ENCODE measurements at places on chromosomes 5 and 9. TPM values are rescaled to one million over a fixed set of nuclear protein-coding genes. Genes with fewer than 3 reads are reported as not detected.
A peak's percentile ranks its signal among the peaks of the same experiment; 100 is the strongest.

MIGA2 gene
- 28.0 TPM for total RNA-seq

DNA sequence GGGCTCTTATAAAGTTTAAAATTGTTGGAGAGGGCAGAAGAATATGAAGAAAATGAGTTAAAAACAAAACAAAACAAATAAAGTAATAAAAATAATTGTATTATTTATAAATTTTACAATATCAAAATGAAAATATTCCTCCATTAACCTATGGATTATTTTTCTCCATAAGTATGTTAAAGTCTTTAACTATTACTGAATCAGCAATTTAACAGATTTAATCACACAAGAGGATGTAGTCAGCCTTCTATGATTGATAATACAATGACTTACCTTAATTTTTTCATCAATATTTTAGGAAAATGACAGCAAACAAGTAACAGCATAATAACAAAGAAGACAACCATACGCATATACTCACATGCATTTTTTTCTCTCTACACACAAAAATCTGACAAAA lies 1195.3 kb upstream of the NUDT12 start:
- DNase-seq, result no peak

GNA14 gene
- total RNA-seq, result not detected

DNA sequence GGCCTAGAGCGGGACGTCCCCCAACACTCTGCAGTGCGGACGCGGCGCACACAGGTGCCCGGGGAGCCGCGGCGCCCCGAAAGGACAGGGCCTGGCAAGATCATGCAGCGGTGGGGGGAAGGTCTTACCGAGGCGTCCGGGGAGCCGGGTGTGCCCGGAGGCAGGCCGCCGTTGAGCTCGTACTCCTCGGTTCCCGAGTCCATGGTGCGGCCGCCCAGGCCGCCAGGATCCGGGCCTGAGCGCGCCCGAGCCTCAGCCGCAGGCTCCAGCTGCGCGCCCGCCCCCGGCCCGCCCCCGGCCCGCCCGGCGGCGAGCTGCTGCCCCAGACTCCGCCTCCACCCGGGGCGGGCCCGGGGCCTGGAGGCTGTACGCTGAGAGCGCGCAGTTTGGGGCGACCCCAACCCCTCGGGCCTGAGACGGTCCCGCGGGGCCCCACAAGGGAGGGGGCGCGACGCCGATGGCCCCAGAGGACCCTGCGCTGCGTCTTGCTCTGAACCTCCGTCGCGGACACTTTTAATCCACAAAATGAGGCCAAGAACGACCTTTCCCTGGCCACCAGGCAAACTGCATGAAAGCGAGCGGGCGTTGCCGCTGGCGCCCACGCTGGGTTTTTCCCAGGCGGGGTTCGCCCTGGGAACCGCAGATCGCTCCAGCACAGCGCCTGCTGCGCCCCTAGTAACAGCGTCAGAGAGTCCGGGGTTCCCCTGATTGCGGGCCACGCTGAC lies at the start of gene NINJ1:
Gene NINJ1 (minus strand): TSS at position 237 of the 725 bp plus-strand sequence. CDS start 34 bp downstream, at position 203.
- peak; percentile 13 for DNase-seq

DNA sequence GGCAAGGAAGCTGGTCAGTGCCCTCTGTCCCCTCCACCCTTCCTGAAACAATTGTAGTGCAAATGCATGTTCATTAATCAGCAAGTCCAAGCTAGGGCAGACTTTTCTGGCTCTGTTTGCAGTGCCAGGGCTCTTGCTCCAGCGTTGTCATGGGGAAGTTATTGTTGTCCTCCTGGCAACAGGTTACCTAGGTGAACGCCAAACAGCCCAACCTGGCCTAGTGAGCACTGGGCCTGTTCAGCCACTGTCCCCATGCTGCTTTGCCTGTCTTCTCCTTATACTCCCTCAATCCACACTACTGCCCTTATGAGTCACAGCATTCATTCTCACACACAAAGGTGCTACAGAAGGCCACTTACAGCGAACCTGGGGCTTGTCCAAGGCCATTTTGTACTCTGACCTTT lies 34.5 kb upstream of the GLIS3 start:
- DNase-seq, result peak; percentile 19

DNA sequence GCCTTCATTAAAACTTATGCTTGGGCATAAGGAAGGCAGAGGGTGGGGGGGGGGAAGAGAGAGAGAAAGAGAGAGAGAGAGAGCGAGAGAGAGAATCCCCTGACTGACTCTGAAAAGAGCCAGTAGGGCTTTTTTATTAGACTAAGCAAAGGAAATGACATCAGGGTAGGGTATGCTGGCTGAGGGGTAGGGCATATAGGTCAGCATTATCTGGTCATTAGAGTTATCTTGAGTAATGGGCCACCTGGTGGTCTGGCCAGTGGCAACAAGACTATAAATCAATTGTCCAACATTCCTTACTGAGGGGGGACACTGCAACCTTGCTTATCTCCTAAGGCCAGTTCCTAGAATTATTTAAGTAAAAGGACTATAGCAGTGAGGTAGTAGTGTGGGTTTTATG lies 67.2 kb downstream of the TSSK1B start:
- DNase-seq, result no peak

GRCh38 chr9:126719618-126720031 lies 85.2 kb upstream of the ZBTB43 start:
- DNase-seq, result peak; percentile 49

DNA sequence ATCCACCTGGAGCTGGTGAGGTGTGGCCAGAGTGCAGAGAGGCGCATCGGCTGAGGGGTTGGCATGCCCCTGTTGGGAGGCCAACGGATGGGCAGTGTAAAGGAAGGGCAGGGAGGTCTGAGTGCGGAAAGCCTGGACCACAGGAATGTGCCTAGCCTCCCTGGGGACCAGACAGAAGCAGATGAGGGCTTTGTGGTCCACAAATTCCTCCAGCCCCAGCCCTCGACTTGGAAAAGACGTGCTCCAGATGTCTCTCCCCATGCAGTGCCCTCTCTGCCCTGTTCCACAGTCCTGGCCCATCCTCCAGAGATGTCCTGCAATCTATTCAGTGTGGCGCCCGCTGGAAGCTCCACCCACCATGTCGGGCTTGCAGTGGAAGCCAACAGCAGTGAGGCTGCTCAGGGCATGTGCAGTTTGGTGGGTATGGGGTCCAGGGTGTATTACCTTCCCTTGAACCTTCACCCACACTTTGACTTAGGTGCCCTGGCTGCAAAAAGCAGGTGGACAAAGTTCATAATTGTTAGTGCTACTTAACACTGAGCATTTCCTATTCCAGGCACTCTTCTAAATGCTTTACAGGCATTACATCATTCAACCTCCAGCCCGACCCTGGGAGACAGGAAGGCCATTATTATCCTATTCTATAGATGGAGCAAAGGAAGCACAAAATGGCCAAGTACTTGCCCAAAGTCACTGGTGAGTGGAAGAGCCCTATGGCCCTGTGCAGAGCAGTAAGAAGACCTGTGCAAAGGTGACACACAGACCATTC lies 120.2 kb upstream of the SLC25A48 start:
- no peak for DNase-seq

HTR4 gene
- total RNA-seq, result not detected

GRCh38 chr5:132788508-132788907 lies 11.5 kb upstream of the SEPTIN8 start:
- no peak for DNase-seq

GRCh38 chr5:67366691-67367395 lies 170.2 kb upstream of the CD180 start:
- DNase-seq, result no peak

- DNase-seq, result no peak
These were observed 10.6 kb downstream of the TMEM250 start for GRCh38 chr9:136107953-136108647.

GRCh38 chr5:121693864-121694263 lies 157.8 kb upstream of the FTMT start:
- DNase-seq, result no peak

LCN9 gene
- total RNA-seq, result not detected

DNA sequence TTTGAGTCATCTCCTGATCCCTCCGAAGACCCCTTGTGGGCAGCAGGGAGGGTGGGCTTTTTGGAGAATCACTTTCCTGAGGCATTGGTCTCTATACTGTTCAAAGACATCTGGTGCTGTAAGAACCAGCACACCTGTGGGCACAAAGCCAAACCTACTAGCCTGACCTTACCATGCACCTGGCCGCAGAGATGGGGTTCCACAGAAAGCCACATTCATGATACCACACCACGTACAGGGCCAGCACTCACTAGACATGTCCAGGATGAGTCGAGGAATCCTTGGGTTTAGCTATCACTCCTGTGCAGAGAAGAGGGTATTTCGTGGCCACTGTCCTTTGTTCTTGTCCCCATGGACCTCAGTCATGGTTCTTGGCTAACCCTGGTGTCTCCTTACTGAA lies 203.4 kb downstream of the CACNA1B start:
- DNase-seq, result no peak

- DNase-seq, result peak; percentile 31
These were observed 261.5 kb downstream of the CEMIP2 start for GRCh38 chr9:71506821-71507220.

DNA sequence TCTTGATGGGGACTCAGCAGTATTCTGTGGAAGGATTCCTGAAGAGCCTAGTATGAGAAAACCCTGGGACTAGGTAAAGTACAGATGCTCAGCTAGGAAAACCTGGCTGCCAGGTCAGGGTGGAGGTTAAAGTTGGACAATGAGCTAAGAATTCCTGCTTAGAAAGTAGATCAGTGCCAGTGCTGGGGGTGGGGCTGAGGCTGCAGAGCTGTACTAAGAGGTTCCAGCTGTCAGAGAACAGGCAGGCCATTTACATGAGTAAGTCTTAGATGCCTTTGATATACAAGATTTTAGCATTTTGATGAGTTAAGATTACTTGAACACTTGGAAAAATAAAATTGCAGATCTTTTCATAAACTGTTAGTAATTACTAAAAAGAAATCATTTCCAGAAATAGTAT lies 332.3 kb upstream of the NUDT12 start:
- no peak for DNase-seq

DNA sequence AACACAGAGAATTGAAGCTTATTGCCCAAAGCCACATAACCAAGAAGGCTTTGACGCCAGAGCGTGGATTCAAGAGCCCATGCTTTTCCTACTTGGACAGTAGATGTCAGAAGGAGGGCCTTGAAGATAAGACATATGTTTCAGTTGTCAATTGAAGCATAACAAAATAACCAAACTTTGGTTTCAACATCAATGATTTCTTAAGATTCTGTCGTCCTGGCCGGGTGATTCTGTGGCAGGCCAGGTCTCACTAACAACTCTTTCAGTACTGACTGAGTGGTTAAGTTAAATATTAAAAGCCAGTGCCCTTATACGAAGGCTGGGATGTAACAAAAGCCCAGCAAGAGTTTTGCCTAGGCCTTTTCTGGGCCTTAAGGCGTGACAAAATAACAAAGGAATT lies 94.0 kb downstream of the RCL1 start:
- no peak for DNase-seq

DNA sequence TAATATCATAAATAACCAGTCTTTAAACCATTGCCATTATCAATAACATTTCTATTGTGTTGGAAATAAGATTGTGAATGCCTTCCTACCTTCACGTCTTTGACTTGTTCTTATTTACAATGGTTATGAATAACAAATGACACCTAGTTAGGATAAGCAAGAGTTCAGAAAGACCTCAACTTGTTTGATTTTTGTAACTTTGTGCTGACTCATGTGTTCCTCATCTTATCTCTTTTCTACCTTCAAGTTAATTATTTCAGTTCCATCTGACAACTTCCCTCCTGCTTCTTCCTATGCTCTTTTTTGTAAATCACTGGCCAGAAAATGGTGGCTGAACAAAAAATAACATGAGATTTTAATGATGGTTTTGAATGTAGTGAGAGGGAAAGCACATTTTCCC lies 538.5 kb upstream of the TUSC1 start:
- no peak for DNase-seq

DNA sequence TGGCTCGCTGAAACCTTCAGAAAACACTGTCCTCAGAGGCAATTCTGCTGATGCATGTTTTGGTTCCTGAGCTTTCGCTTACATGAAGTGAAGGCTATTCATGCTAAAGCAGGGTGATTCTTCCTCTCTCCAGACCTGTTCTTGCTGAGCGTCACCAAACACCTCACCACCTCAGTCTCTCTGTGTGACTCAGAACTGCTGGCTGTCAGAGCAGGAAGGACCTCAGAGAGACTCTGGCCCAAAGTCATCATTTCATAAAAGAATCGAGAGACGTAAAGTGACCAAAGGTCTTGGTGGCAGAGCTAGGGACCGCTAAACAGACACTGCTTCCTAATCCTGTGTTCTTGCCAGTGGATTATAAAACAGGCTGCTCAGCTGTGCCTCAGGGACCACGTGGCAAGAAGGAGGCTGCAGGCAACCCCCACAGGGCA lies 73.8 kb downstream of the LHFPL2 start:
- peak; percentile 47 for DNase-seq

Data from HFFc6 (cell line).